ENCODE measurements at places on chromosomes 5 and 9. TPM values are rescaled to one million over a fixed set of nuclear protein-coding genes. Genes with fewer than 3 reads are reported as not detected.

DNA sequence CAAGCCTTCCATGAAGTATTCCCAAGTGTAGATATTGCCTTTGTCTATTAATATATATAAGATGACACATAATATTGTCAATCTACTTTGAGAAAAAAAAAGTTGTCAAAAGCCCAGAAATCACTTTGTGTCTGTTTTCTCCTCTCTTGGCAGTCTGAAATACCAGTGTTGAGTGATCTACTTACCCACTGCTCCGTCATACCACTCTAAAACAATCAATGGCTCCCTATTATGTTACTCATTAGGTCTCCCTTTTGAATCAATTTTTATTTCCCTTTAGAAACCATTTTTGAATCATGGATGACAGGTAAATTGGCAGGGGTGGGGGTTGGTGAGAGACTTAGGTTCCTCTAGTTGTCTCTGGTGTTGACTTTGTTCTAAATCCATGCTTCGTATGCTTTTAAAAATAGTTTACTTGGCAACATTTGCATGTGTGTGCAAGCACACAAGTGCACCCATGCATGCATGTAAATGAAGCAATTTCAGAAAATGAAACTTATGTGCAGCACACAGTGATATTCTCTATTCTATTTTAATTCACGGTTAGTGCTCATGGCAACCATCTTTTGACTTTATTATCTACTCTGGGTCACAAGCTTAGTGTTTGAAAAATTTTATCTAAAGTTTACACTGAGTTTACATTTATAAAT, 378.9 kb downstream of the RAB3C start:
- H3K36me3 ChIP-seq = no peaks in the 10 kb centered on the region
- no peak overlapping the region for H3K27ac ChIP-seq
- H3K4me1 ChIP-seq = no peaks in the 10 kb centered on the region

DNA sequence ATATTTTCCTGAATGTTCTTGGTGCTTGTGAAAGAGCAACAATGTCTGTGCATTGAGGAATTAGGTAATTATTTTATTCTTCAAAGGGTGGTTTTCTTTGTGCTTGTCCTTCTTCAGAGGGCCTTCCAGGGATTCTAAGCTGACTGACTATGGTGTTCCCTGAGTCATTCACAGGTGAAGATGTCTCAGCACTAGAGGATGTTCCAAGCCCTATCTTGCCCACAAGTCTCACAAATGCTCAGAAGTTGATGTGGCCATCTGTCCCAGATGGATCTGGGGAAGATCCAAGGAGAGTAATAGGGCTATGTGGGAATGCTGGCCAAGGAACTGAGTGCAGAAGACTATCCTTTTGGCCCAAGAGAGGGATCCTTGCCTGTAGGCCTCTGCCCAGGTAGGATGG, 120.9 kb downstream of the ADAMTSL1 start:
- peaks cover 5% of the 10 kb centered on the region for H3K4me1 ChIP-seq
- H3K27me3 ChIP-seq = no peaks in the 10 kb centered on the region

PCBD2 gene
- 5.4 TPM for total RNA-seq

DNA sequence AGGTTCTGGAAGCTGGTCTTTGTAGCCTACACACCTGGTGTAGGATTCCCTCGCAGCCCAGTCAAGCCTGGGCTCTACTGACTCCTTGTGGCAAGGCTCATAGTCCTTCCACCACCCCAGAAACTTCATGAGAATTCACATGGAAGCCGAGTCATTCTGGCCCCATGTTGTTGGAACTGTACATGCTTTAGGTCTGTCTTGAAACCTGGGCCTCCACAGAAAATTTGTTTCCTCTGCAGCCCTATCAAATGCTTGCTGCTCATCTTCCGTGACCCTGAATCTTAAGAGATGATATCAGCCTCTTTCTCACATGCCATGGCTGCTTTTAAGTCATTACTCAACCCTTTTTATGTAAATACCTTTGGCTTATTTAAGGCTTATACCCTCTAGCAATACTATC, 113.4 kb upstream of the GRHPR start:
- no peaks in the 10 kb centered on the region for H3K36me3 ChIP-seq
- H3K27ac ChIP-seq = no peak overlapping the region
- H3K4me1 ChIP-seq = no peaks in the 10 kb centered on the region
- no peak overlapping the region for H3K4me3 ChIP-seq
- DNase-seq = peak; percentile 34

WDR38 gene
- total RNA-seq = not detected

AJM1 gene
- 1.4 TPM for total RNA-seq

DNA sequence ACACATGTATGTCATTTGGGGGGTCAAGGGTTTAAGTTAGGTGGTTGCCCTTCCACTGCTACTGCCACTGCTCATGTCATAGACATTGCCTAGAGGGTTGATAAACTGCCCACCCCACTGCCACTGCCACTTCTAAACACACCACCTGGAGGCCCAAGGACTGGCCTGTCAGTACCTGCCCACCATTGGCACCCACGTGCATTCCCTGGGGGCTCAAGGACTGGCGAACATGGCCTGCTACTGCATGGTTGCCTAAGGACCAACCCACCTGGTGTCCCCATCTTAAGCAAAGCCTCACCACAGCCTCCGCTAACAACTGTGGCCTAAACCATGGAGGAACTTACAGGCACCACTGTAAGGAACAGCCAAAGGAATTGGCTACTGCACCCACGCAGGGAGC, 185.6 kb upstream of the TLX3 start:
- no peaks in the 10 kb centered on the region for H3K27me3 ChIP-seq
- no peaks in the 10 kb centered on the region for H3K4me1 ChIP-seq
- no peak overlapping the region for H3K27ac ChIP-seq
- DNase-seq = no peak
- H3K36me3 ChIP-seq = no peaks in the 10 kb centered on the region

DNA sequence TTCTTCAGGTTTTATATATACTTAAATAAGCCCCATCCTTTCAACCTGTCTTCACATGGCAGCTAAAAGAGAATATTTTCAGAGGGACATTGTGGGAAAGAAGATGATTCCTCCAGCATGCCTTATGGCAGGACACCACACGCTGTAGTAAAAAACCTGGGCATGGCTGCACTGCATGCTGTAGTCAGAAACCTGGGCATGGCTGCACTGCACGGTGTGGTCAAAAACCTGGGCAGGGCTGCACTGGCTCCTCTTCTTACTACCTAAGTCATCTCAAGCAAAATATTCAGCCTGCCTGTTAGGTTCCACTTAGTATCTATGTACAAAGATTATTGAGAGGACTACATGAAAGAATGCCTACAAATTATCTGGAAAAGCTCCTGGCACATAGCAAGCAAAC, 153.6 kb downstream of the BRINP1 start:
- no peaks in the 10 kb centered on the region for H3K27me3 ChIP-seq
- no peaks in the 10 kb centered on the region for H3K4me1 ChIP-seq
- no peak overlapping the region for H3K4me3 ChIP-seq
- no peak for DNase-seq
- H3K27ac ChIP-seq = no peak overlapping the region
- no peaks in the 10 kb centered on the region for H3K36me3 ChIP-seq

DNA sequence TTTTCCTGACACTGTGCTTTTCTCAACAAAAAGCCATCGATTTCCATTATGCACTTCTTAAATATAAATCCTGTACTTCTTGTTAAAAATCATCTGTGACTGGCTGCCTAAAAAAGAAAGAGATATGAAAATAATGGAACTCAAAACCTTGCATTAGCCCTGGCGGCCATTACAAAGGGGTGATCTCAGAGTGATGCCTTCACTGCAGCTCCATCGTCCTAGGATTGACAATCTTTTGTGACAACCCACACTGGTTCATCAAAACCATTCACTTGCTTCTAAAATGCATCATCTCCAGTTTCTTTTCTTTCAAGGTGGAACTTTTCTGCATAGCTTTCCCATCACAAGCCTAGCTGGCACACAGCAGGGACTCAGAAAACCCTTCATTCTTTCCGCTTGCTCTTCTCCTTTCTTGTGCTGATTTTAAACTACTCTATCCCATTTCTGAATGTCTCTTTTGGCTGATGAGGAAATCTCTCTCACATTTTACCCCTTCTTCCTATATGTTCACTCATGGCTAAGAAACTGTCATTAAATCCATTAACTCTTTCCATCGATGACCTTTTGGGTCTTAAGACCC, 351.9 kb downstream of the GLIS3 start:
- no peak for DNase-seq
- H3K36me3 ChIP-seq = no peaks in the 10 kb centered on the region
- H3K4me3 ChIP-seq = no peak overlapping the region
- H3K4me1 ChIP-seq = no peaks in the 10 kb centered on the region
- no peak overlapping the region for H3K27ac ChIP-seq

FABP6 gene
- 2.0 TPM for total RNA-seq

PHF24 gene
- not detected for total RNA-seq

SPATA31C1 gene
- not detected for total RNA-seq

IRX2 gene
- total RNA-seq = 10.4 TPM

GRCh38 chr5:91049800-91050199, 333.3 kb downstream of the ARRDC3 start:
- H3K36me3 ChIP-seq = no peaks in the 10 kb centered on the region
- peak overlapping the region; percentile 92 for H3K27ac ChIP-seq
- peak; percentile 86 for DNase-seq
- H3K27me3 ChIP-seq = no peaks in the 10 kb centered on the region

GRCh38 chr9:104416470-104416869, 87.6 kb upstream of the OR13F1 start:
- no peaks in the 10 kb centered on the region for H3K4me1 ChIP-seq
- no peaks in the 10 kb centered on the region for H3K36me3 ChIP-seq
- no peaks in the 10 kb centered on the region for H3K27me3 ChIP-seq
- no peak for DNase-seq
- H3K27ac ChIP-seq = no peak overlapping the region

ENTREP1 gene
- 0.36 TPM for total RNA-seq

PDLIM4 gene
- total RNA-seq = 26.5 TPM

STC2 gene
- 182 TPM for total RNA-seq

GRCh38 chr5:62720031-62720441, 141.4 kb downstream of the LRRC70 start:
- peak; percentile 41 for DNase-seq
- no peaks in the 10 kb centered on the region for H3K36me3 ChIP-seq
- H3K27ac ChIP-seq = no peak overlapping the region

- H3K4me3 ChIP-seq = no peak overlapping the region
- peaks cover 13% of the 10 kb centered on the region for H3K36me3 ChIP-seq
- no peak overlapping the region for H3K27ac ChIP-seq
- no peaks in the 10 kb centered on the region for H3K27me3 ChIP-seq
Observed at GRCh38 chr9:32989660-32990059, 11.8 kb downstream of the APTX start.

OBP2B gene
- not detected for total RNA-seq

INSL4 gene
- not detected for total RNA-seq

- no peaks in the 10 kb centered on the region for H3K27me3 ChIP-seq
- peak; percentile 21 for DNase-seq
- no peaks in the 10 kb centered on the region for H3K36me3 ChIP-seq
- peaks cover 36% of the 10 kb centered on the region for H3K4me1 ChIP-seq
- H3K27ac ChIP-seq = no peak overlapping the region
Observed at GRCh38 chr5:167657016-167657415, 634.4 kb upstream of the WWC1 start.

Data from PC-3 (cell line).